Placental pericyte (primary cell): ENCODE measurements at places on chromosomes 1 and 21. TPM values are rescaled to one million over a fixed set of nuclear protein-coding genes. Genes with fewer than 3 reads are reported as not detected.

The HSD3B1 gene
- not detected in 2 replicates for total RNA-seq

The OR2T12 gene
- not detected in 2 replicates for total RNA-seq

The UBE2U gene
- 0.29 TPM in 1 of 2 replicates, not detected in the other for total RNA-seq

The HNRNPCL1 gene
- total RNA-seq, result not detected in 2 replicates

The OVAAL gene
- total RNA-seq, result not detected in 2 replicates

The GBP6 gene
- not detected in 2 replicates for total RNA-seq

The MARCKSL1 gene
- total RNA-seq, result 18.2 and 33.5 TPM in 2 replicates

The KCND3 gene
- 0.14 and 0.22 TPM in 2 replicates for total RNA-seq

The S100A9 gene
- total RNA-seq, result not detected in 2 replicates

The TLCD4 gene
- 0.22 and 0.29 TPM in 2 replicates for total RNA-seq

The KCNE2 gene
- total RNA-seq, result 0.14 TPM in 1 of 2 replicates, not detected in the other

The RHBDL2 gene
- total RNA-seq, result 0.44 and 0.57 TPM in 2 replicates

The MASP2 gene
- under 0.01 TPM in 1 of 2 replicates, not detected in the other for total RNA-seq

The CYP4Z1 gene
- total RNA-seq, result not detected in 2 replicates

The AQP10 gene
- total RNA-seq, result not detected in 2 replicates

The SNIP1 gene
- total RNA-seq, result 8.3 and 19.5 TPM in 2 replicates

The GBP4 gene
- 2.0 and 3.4 TPM in 2 replicates for total RNA-seq

The CDK11B gene
- 9.2 and 9.8 TPM in 2 replicates for total RNA-seq

The BCL2L15 gene
- under 0.01 and 0.14 TPM in 2 replicates for total RNA-seq

The LAPTM5 gene
- 0.43 TPM in 1 of 2 replicates, not detected in the other for total RNA-seq

The TRIM45 gene
- total RNA-seq, result 0.88 and 1.4 TPM in 2 replicates

The DEDD gene
- total RNA-seq, result 31.5 and 35.9 TPM in 2 replicates

The HES3 gene
- total RNA-seq, result not detected in 2 replicates

The AGO1 gene
- total RNA-seq, result 18.8 and 37.8 TPM in 2 replicates

The CHI3L2 gene
- total RNA-seq, result not detected in 2 replicates

The NHLH2 gene
- not detected in 2 replicates for total RNA-seq

The SPATA21 gene
- not detected in 2 replicates for total RNA-seq

The TRPM2 gene
- under 0.01 and 0.29 TPM in 2 replicates for total RNA-seq

The FMOD gene
- total RNA-seq, result 0.29 and 7.9 TPM in 2 replicates
